ENCODE measurements at places on chromosomes 2 and 18.

GRCh38 chr2:124646166-124646815 is 621.2 kb downstream of the CNTNAP5 start:
- DNase-seq = no peak

DNA sequence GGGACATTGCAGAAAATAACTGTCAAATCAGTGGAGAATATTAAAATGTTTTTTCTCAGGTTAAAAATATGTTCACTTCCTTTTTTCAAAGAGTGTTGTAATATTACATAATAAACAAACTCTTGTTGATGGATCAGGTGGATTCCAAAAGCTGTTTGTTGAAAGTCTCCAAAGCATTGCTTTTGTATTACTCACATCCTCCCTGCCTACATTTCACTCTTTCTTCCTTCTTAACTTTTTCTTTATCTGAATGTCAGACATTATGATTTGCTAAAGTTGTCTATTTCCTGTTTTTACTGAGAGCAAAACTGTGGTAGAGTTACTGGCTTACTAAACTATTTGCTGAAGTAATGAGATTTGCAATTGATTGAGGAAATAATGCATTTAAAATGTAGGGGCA is 92.1 kb downstream of the CDH19 start:
- no peak for DNase-seq

DNA sequence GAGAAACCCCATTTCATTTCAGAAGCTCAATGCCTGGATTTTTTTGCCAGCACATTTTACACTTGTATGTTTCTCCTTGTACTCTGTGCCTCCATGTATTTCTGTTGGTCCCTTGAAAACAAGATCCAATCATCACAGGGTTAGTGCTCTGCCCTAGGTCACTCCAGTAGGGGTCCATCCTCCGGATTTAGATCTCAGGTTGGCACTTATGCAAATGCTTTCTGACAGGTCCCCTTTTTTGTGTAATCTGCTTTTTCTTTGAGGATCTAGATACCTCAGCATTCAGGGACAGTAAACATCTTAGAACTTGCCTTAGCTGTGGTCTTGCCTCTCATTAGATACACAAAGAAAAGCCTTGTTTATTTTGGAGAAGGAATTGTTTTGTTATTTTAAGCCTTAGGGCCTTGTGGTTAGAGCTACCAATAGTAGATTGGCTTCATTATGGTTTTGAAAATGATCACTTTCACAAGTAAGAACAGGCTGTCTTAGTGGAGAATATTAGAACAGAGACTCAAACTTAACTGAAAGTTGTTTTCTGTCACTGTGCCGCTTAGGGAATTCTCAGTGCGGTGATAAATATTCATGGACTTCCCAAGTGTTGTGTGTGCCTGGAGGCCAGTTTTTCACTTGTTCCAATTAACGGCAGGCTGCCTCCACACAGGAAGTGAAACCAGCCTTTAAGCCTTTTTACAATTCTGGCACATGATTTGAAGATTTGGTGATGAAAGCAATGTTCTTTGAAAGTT is 7.8 kb downstream of the MERTK start:
- peak; percentile 42 for DNase-seq

DNA sequence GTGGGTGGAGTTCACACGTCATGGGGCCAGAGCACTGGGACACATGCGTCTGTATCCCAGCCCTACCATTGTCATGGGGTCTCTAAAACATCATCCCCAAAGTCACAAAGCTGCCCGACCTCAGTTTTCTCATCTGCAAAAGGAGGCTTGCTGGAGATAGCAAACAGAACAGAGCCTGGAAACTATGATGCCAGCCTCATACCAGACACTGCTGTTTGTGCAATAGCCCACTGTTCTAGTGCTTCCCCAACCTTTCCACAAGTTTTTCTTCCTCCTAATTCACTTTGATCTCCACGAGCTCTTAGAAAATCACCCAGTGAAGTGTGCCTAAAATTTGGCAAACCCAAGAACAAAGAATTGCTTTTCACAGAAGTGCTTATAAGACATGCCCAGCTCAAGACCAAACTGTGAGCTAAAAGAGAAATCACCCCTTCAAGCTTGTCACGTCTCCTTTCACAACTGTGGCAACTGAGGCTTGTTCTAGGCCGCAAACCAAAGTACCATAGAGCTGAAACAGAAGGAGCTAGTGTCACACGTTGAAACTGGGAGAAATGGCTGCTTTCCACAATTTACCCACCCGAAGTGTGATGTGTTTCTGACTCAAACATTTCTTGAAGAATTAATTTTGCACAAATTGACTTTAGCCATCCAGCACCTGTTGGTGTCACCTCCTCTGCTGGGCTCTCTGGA is 162.7 kb upstream of the ID2 start:
- no peak for DNase-seq

GRCh38 chr2:2703762-2704427 is 372.8 kb upstream of the MYT1L start:
- DNase-seq = no peak

GRCh38 chr2:218722876-218723785 is 12.5 kb downstream of the TTLL4 start:
- no peak for DNase-seq

DNA sequence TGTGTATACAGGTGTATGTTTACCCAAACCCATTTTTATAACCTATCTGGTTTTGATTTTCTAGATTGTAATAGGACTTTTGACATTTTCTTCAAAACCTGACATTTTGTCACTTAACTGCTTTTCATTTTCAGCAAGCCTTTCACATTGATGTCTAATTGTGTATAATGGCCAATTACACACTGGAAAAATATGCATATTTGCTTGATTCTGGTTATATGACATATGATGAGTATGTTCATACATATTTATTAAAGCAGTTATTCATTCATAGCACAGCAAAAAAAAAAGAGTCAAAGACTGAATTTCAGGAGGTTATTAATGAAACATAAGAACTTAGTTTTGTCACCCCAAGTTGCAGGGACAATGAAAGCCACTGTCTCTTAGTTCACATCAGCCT is 307.7 kb upstream of the TNP1 start:
- no peak for DNase-seq

- peak; percentile 79 for DNase-seq
Observed at GRCh38 chr2:28398101-28398834, 5.6 kb downstream of the FOSL2 start.

- peak; percentile 49 for DNase-seq
Observed at GRCh38 chr2:30971231-30972025, 164.2 kb upstream of the CAPN13 start.

Measured in adipocyte (in vitro differentiated cells).